ENCODE measurements at places on chromosomes 7 and 10.

DNA sequence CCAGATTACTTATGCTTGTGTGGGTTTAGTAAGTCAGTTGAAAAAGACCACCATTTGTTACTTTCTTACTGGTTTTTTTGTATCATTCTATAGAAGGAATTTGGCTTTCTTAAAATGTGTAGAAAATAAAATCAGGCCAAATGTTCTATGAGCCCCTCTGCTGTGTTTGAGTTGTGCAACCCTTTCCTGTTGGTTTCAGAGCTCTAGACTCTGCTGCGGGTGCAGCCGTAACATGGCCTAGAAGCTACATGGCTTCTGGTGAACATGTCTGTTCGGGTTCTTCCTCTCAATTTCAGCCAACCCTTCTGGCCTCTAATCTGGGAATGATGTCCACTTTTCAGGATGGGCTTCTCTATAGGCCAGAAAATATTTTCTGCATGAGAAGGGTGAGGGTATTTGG lies 56.6 kb upstream of the RAB18 start:
- DNase-seq, result no peak

DNA sequence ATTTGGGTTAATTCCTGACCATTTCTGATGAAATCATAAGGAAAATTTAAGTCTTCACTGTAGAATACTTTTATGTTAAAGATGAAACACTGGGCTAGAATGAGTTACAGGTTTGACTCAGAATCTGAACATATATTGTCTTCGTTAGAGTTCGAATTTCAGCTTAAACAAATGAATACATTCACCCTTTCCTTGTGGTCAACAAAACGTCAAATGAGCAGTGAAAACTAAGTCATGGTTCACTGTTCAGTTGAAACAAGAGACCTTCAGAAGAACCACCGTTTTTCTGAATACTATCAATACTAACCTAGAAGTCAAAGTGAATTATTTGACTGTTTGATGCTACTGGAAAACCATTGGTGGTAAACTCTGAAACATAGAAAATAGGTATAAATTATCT lies 235.2 kb upstream of the ZWINT start:
- DNase-seq, result no peak

- DNase-seq, result no peak
Measured at GRCh38 chr7:23598296-23598695, 1.1 kb downstream of the CCDC126 start.

DNA sequence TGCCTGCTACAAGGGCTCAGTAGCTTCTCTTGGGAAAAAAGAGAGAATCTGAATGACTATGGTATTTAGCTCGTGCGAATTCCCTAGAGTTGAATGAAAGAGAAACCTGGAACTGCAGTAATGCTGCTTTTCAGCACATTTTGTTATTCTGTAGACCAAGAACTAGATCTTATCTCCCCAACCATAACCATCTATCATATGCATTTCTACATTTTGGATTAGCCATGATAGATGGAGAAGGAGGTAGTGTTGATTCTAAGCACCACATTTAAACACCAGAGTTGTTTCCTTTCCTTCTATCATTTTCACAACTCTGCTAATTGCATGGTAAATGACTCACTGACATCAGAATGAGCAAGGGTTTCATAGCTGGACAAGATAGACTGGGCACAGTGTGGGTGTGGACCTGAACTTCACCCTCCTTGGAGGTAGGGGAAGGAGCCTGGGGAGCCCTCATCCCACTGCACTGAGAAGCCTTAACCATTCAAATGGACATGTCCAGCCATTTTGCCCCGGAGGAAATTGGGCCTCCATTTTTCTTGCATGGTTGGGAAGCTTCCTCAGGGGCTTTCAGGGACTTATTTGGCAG lies 55.3 kb upstream of the BMPER start:
- no peak for DNase-seq

Measured in SHP77 (cell line).